ENCODE measurements at places on chromosomes 12 and 14. TPM values are rescaled to one million over a fixed set of nuclear protein-coding genes. Genes with fewer than 3 reads are reported as not detected.

DNA sequence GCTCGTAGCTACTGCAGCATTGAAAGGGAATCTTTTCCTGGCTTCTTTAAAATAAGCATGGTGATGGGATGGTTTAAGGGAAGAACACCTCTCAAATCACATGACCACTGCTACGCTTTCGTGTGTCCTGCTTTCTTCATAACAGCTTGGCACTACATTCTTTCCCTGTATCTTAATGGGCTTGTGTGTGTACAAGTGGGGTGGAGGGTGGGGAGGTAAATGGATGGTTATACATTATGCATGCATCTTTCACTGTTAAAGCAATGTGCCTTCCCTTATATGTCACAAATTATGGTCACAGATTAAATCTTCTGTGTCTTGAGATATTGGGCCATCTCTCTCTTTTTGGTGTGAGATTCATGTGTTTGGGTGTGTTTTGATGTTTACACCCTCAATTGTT is 169.4 kb upstream of the GARIN2 start:
- no peak for DNase-seq

- no peak for DNase-seq
Observed at GRCh38 chr14:23433457-23433856, 2.0 kb downstream of the MYH7 start.

NUP37 gene
- total RNA-seq, result 72.9 TPM

GRCh38 chr12:46415552-46415951 is 43.0 kb upstream of the SLC38A2 start:
- DNase-seq, result no peak

ANAPC7 gene
- 62.4 TPM for total RNA-seq

DNA sequence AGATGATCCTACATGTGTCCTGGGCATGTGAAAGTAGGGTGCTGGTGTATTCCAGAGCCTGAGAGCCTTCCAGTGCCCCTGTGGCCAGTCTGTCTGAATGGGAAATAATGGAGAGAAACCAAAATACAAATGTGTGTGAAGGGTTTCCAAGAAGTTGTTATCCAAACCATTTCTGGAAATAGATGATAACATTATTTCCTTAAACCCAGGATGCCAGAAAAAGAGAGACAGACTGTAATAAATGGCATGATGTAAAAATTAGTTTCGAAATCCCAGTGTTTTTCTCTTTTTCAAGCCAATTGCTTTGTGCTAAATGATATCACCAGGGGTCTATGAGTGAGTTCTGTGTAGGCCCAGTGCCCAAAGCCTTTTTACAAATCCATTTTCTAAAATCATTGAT is 175.3 kb downstream of the PHLDA1 start:
- DNase-seq, result no peak

DNA sequence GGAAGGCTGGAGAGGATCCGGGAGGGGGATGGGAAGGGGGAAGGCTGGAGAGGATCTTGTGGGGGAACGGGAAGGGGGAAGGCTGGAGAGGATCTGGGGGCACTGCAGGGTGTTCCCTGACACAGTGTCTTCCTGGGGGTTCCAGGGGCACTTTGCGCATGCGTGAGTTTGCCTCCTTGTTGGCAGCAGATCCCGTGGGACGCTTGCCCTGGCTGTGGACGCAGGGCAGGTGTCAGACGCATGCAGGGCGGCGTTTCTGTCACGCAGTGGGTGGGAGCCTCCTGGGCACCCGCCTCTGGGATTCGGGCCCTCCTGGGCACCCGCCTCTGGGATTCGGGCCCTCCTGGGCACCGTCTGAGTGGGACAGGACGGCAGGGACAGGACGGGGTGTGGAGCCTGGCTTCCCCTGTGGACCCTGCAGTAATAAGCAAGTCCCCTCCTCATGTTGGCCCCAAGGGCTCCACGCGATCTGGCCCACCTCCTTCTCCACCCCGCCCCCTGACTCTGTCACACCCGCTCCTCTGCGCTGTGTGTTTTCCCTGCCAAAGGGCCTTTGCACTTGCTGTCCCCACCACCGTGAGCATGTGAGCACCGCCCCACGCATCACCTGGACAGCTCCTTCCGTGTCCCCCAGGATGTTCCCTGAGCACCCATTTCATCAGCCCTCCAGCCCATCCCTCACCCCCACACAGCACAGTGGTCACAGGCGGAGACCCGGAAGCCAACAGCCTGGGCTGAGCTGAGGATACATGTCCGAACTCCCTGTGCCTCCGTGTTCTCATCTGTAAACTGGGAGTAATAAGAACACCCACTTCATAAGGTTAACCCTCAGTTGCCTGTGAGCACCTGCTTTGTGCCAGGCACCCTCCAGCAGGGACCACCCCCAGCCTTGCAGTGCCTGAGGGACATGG is 4.4 kb downstream of the MMP17 start:
- DNase-seq, result peak; percentile 79

DNA sequence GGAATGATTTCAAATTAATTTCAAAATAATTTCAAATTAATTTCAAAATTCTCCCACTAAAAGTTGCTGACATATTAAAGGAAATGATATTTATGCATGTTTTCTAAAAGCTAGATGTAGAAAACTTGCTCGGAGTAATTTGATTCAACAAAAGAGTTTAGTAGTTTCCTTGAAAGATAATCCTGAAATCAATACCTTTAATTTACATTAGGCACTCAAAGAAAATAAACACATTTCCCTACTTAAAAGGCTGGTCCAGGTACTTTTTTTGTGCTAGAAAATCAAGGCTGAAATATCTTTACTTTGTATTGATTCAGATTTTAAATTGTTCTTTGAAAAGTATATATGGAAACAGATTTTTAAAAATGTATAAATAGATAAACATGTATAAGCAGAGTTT is 370.5 kb downstream of the RAD51B start:
- DNase-seq, result no peak

ALKBH1 gene
- total RNA-seq, result 13.7 TPM

DNA sequence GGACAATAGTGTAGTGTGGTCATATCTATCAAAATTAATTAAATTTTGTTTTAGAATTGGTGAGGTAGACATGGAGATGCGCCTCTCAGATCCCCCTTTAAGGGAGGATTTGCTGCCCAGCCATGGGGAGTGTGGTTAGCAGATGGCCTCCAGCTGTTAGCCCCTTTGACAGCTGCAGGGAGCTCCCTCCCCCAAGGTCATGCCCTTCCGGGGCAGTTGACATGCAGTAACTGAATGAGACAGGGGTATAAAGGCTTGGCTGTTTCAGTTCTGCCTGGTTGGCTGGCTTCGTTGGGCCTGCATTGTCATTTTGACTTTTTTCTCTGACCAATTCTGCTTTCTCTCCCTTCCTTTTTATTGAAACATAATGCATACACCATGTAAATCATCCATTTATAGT is 291.5 kb upstream of the SRRM4 start:
- DNase-seq, result no peak
